ENCODE measurements at places on chromosomes 2 and 18.

GRCh38 chr2:187329586-187329985, 118.5 kb downstream of the CALCRL start:
- no peak for DNase-seq

DNA sequence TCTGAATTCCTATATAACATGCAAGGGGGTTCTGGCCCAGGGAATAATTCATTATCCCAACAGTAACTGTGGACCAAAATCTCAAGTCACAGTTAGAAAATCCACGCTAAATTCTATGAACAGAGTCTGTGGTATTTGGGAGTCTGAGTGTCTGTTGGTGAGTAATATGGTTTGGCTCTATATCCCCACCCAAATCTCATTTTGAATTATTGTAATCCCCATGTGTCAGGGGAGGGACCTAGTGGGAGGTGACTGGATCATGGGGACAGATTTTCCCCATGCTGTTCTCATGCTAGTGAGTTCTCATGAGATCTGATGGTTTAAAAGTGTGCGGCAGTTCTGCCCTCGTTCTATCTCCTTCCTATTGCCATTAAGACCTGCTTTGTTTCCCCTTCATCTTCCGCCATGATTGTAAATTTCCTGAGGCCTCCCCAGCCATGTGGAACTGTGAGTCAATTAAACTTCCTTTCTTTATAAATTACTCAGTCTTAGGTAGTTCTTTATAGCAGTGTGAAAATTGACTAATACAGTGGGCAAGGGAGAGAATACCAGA, 68.3 kb downstream of the NBAS start:
- no peak for DNase-seq

DNA sequence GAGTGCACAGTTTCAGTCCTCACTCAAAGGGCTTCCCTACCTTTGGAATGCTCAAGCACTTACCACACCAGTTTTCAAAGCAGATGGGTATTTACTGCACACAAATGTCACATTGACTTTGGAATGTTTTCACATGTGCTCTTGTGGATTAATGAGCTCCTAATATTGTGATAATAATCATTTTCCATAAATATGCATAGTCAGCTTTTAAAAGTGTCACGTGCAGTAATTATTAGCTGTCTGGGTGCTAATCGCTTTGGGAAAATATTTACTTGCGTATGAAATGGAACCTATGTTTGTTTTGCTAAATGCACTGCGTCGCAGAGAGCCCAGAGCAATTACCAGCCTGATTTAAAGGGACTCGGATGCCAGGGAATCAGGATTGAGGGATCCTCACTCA, 229.3 kb downstream of the SMAD2 start:
- no peak for DNase-seq

DNA sequence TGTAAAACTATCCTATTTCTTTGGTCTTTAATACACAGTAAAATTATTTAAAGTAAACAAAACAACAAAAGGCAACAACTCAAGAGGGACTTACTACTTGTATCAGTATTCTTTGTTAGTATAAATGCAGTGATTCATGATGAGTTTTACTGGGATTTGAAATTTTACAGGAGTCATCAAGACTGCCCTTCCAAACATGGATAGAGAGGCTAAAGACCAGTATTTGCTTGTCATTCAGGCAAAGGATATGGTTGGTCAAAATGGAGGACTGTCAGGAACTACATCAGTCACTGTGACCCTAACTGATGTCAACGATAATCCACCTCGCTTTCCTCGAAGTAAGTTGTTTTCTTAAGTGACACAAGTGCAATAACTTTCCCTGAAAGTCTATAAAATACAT, 71.1 kb downstream of the CDH7 start:
- DNase-seq: no peak

- no peak for DNase-seq
Measured at GRCh38 chr2:7017671-7018281, 100.6 kb downstream of the RNF144A start.

DNA sequence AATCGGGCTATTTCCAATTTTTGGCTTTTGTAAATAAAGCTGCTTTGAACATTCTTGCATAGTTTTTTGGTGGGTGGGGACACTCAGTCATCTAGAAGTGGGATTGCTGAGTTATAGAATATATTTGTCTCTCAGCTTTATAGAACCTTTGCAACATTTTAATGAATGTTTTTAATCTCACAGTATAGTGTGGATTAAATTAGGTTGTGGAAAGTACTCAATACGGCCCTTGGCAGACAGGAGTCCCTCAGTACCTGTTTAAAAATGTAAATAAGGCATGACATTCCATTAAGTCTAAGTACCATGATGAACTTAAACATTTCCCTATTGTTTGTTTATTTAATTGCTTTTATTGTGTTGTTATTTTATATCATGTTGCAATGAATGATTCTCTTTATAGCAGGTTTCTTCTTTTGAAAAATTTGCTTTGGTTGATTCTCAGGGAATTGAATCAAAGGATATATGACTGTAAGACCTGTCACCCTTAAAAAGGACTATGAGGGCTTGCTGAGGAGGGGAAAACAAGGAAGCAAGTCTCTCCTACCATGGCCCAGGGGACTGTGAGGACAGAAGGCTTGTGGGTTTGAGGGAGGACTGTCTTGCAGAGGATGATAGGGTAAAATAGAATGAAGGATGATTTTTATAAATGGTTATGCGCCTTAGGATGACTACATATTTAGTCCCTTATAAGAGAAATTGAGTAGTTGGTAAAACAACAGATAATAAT, 165.1 kb downstream of the RPIA start:
- no peak for DNase-seq

DNA sequence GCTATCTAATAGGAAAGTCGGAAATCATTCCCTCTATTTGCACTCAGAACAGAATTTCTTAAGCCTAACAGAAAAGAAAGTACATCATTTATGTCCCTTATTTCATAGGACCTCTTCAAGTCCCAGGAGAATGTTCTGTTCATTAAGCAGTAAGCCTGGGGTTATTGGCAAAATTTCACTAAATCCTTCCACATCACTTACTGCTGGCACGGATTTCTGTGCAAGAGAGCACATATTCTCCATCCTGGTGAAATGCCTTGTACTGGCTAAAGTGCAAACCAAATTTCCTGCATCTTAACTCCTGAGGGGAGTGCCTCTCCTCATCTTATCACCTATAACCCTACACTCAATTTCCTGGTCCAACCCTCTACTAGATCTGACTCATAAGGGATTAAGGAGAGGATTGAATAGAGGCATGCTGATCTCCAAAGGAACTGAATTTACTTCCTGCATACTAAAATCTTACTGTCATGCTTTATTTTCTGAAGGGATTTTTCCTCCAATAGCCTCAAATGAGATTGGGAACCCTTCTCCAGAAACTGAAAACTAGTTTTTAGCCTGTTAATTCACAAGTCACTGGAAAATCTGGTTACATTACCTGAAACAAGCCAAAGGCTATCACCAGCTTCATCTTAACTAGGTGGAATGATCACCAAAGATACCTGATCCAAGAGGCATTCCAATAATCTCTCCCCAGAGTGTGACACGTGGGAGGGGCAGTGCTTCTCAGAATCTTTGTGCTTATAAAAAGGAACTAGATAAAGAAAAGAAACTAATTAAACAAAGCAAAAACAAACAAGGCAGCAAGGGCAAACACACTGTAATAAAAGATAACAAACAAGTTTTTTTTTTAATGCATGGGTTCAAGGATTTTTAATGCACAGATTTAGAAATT, 311.1 kb downstream of the NR4A2 start:
- no peak for DNase-seq

DNA sequence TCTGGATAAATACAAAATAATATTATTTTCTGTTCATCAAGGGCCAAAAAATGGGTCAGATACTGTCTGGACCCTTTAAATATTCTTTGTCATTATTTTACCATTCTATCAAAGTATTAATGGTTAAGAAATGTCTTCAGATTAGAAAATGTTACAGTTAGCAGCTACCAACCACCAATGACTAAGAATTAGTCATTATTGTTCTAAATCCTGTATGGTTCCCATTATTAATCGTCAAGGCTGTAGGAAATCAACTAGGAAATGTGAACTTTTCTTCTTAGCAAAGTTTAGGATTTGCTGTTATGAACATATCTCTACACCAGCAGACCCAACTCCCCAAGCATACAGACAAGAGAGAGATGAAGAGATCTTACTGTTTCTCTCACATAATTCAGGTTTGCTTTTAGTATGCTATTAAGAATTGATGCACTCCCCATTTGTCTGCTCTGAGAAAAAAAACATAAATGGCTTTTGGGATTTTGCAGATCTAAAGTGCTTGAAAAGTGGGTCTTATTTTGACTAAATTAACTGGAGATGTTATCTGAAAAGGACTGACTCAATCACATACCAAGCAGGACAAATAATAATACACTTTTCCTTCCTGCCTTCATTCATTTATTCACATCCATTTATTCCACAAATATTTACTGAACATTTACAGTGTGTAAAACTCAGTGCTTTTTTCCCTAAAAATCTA, 147.7 kb downstream of the PPP1R1C start:
- no peak for DNase-seq

GRCh38 chr2:127658641-127659407, 12.9 kb downstream of the GPR17 start:
- no peak for DNase-seq

GRCh38 chr18:31741097-31741735, 19.5 kb downstream of the SLC25A52 start:
- DNase-seq: peak; percentile 31

GRCh38 chr2:58106896-58107295, 60.3 kb downstream of the VRK2 start:
- no peak for DNase-seq

- DNase-seq: no peak
Measured at GRCh38 chr2:189261431-189261841, 81.9 kb upstream of the COL5A2 start.

DNA sequence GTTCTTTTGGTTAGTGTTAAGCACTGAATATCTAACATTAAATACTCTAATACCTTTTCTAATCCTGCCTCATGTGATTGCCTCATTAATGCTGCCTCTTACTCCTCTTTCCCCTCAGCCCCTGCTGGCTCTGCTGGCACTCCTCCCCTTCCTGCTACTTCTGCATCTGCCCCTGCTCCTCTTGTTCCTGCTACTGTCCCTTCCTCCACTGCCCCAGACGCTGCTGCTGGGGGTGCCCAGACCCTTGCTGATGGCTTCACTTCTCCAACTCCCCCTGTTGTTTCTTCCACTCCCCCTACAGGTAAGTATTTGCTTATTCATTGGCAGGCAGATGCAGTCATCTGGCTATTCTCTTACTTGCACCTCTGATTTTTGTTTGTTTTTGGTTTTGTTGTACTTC, 68.5 kb downstream of the ABI2 start:
- DNase-seq: no peak

GRCh38 chr2:161913865-161914264, 160.2 kb downstream of the DPP4 start:
- DNase-seq: no peak

GRCh38 chr2:67243919-67244318, 153.2 kb upstream of the ETAA1 start:
- no peak for DNase-seq

- DNase-seq: no peak
Measured at GRCh38 chr2:217185265-217185995, 325.6 kb upstream of the TNP1 start.

GRCh38 chr2:58918141-58918540, 677.0 kb upstream of the FANCL start:
- DNase-seq: no peak

DNA sequence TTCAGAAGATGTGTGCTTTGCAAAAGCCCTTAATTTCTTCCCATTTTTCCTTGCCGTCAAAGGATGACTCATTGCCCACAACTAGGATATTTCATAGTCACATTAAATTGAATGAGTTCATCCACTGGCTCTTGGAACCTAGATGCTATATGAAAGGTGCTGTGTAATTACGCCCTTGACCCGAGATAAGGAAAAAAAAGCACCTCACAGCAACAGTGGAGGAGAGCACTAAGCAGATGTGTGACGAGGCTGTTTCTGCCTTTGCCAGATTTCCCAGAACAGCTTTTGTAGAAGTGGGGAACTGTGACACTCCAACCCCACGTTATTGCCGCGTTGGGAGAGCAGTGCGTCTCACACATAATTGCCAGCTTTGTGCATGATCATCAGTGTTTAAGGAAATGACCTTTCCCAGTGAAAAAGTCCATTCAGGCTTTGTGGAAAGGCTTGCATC, 33.3 kb upstream of the TMEM87B start:
- DNase-seq: no peak

DNA sequence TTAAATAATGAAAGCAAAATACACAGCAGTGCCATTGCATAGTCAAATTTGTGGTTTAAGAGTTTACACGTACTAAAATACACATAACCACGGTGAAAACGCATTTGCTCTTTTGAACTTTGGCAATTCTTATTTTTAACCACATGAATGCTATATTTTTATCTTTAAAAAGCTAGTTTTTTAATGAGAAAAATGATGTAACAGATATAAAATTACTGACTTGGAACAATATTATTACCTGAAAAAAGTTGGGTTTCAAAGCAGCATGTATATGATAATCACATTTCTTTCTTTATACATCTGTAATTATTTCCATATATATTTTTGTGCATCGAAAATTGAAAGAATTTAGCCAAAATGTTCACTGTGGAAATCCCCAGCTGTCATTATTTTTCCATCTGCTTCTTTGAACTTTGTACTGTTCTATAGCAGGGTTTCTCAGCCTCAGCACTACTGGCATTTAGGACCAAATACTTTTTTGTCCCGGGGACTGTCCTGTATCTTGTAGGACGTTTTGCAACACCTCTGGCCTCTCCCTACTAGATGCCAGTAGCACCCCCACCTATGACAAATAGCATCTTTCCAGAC, 75.9 kb upstream of the CAB39 start:
- DNase-seq: no peak

DNA sequence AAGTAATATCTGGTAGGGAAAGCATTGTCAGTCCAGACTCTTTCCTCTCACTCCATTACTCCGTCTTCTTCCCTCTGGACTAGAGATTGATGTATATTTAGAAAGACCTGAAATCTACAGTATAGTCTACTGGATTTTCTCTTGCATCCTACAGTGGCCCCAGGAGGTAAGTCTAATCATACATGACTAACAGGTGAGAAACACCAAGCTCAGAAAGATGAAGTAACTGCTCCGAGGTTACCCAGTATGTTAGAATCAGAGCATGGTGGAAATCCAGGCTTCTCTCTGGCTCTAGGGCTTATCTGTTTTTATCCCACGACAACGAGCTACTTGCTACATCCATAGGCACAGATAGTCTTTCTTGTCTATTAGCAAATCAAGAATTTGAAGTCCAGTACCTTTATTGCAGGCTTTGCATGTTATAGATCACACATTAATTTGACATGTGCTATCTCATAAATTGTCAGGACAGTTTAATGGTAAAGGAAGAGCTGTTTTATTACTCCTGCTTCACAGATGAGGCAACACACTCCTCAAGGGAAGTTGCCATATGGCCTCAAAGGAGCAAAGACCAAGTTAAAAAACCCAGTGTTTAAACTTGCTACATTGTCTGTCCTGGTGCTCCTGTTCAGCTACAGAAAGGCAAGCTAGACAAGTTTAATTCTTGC, 484.3 kb downstream of the THSD7B start:
- DNase-seq: no peak

GRCh38 chr18:31555971-31556747, 35.5 kb upstream of the TTR start:
- no peak for DNase-seq

GRCh38 chr18:23799540-23799939, 110.3 kb downstream of the LAMA3 start:
- no peak for DNase-seq
